ENCODE measurements at places on chromosomes 16 and 17. TPM values are rescaled to one million over a fixed set of nuclear protein-coding genes. Genes with fewer than 3 reads are reported as not detected.
A peak's percentile ranks its signal among the peaks of the same experiment; 100 is the strongest.

DNA sequence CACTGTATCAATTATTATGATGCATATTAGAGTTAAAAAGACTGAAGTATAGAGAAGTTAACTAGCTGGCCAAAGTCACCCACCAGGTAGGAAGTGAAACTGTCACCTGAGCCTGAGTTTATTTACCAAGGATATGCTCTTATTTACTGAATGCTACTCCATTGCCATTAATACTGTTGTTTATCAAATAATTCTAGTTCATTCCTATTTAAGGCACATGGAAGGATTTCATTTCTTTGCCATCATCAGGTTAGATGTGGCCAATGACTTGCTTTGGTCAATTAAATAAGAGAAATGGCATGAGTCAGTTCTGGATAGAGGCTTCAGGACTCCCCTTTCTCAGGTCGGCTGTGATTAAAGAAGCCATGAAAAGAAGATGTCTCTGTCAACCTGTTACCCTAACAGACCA lies 169.6 kb downstream of the KCNJ2 start:
- H3K4me1 ChIP-seq, result peaks cover 5% of the 10 kb centered on the region
- H3K27me3 ChIP-seq, result no peaks in the 10 kb centered on the region
- no peak for DNase-seq
- H3K27ac ChIP-seq, result no peak overlapping the region

GRCh38 chr17:22694362-22695227 lies 1002.3 kb downstream of the KCNJ18 start:
- no peak overlapping the region for H3K27ac ChIP-seq
- H3K4me3 ChIP-seq, result no peak overlapping the region
- DNase-seq, result no peak
- H3K36me3 ChIP-seq, result no peaks in the 10 kb centered on the region
- H3K27me3 ChIP-seq, result no peaks in the 10 kb centered on the region
- no peaks in the 10 kb centered on the region for H3K4me1 ChIP-seq

IL17C gene
- not detected for total RNA-seq

TP53TG3 gene
- not detected for total RNA-seq

GRCh38 chr16:31181102-31181830 lies 1.3 kb downstream of the FUS start:
- peaks cover 57% of the 10 kb centered on the region for H3K36me3 ChIP-seq
- DNase-seq, result peak; percentile 62
- H3K4me3 ChIP-seq, result peak overlapping the region; percentile 99
- H3K4me1 ChIP-seq, result peaks cover 65% of the 10 kb centered on the region

SPN gene
- total RNA-seq, result 53.2 TPM

- peak; percentile 97 for DNase-seq
- peak overlapping the region; percentile 81 for H3K4me3 ChIP-seq
- H3K27me3 ChIP-seq, result peaks cover 9% of the 10 kb centered on the region
- H3K36me3 ChIP-seq, result peaks cover 3% of the 10 kb centered on the region
- H3K4me1 ChIP-seq, result peaks cover 48% of the 10 kb centered on the region
These were observed 5.6 kb downstream of the CORO6 start for GRCh38 chr17:29617125-29617480.

RCVRN gene
- not detected for total RNA-seq

SKA2 gene
- total RNA-seq, result 74.6 TPM

Data from activated naive CD4-positive, alpha-beta T cell treated with anti-CD3 and anti-CD28 coated beads for 36 hours (primary cell).